MCF 10A (cell line): ENCODE measurements at places on chromosomes 3 and 15. TPM values are rescaled to one million over a fixed set of nuclear protein-coding genes. Genes with fewer than 3 reads are reported as not detected.
A peak's percentile ranks its signal among the peaks of the same experiment; 100 is the strongest.

The RAB7A gene
- total RNA-seq: 172 and 221 TPM in 2 replicates

The VIPR1 gene
- total RNA-seq: 0.28 and 0.54 TPM in 2 replicates

DNA sequence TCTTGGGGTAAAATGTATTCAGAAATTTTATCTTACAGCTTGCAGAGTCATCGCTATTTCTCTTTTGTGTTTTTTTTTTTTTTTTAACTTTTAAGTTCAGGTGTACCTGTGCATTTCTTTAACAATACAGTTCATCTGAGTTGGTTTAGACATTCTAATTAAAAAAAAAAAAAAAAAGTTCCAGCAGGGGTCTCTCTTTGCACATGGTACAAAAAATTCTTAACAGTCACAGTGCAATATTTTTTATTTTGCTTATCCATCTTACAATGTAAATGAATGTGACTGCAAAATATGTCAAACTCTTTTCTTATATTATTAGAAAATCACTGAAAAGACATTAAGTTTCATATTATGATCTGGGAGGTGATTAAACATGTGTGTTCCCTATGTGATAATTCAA lies 47.5 kb upstream of the SLC9A9 start:
- DNase-seq: peak; percentile 26

The MYZAP gene
- 0.96 and 1.3 TPM in 2 replicates for total RNA-seq

The GCNT3 gene
- total RNA-seq: not detected in 2 replicates
